ENCODE measurements at places on chromosomes 4 and X.

GRCh38 chr4:176065435-176066291 lies at the start of gene WDR17:
Gene WDR17 (plus strand): TSS chr4:176065841. CDS start chr4:176111581, 45,740 bp downstream.
- peak; percentile 62 for DNase-seq

GRCh38 chr4:101958547-101958946 lies 168.0 kb downstream of the BANK1 start:
- no peak for DNase-seq

DNA sequence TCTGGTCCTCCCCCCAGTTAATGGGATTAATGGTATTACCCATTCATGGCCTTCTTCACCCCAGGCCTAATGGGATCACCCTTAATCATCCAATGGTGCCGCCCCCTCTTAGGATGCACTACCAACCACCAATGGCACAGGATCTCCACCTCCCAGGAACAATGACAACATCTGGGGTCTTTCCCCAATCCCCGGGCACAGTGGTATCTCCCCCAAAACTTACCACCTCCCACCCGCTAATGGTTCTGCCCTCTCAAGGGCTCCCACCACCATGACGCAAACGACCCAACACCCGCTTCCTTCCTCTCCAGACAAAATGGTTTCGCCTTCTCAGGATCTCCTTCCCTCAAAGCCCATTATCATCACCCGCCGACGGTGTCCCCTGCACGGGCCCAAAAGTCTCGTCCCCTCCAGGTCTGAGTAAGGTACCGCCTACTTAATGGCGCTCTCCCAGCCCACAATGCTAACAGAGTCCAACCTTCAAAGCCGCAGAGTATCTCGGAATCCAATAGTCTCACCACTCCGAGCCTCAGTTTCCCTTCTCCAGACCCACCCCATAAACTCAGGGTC lies 458 bp downstream of the GRIPAP1 start:
- DNase-seq = peak; percentile 25

DNA sequence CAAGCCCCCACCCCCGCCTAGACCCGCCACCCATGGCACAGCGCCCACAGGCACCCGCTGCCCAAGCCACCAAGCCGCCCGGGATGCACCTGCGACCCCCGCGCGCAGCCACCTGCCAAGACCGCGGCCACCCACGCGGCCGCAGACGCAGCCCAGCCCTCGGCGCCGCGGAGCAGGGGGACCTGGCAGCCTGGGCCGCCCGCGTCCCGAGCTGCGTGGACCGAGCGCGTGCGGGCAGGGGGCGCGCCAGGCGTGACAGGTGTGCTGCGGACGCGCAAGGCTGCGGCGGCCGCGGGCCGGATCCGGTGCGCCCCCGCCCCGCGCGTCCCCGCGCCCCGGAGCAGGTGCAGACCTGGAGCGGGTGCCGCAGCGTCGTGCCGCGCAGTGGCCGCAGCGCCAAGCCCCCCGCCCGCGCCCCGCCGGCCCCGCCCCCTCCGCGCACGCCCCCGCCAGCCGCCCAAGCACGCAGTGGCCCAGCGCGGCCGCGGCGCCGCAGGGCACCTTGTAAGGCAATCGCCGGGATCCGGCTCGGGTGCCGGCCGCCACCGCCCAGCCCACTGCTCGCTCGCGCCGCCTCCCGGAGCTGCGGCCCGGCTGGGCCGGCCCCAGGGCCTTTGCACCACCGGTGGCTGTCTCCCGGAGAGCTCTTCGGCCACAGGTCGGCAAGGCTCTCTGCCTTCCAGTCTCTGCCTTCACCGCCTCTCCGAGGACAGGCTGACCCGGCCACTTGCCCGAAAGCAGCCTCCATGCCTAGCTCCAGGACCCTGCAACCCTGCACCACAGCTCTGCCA lies at the start of gene PNCK:
Gene PNCK, minus strand, starts transcription at position 386 of the 791 bp plus-strand sequence. CDS start 737 bp downstream, outside the sequence.
- no peak for DNase-seq

GRCh38 chr4:41658163-41658562 lies 90.4 kb downstream of the PHOX2B start:
- DNase-seq = no peak

DNA sequence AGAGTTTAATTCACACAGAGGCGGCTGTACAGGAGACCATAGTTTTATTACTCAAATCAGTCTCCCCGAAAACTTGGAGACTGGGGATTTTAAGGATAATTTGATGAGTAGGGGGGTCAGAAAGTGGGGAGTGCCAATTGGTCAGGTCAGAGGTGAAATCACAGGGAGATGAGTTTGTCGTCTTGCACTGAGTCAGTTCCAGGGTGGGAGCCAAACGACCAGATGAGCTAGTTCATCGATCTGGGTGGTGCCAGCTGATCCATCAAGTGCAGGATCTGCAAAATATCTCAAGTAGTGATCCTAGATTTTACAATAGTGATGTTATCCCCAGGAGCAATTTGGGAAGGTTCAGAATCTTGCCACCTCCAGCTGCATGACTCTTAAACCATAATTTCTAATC lies 4.0 kb downstream of the ETFDH start:
- DNase-seq = no peak
